ENCODE measurements at places on chromosomes 12 and 14.

DNA sequence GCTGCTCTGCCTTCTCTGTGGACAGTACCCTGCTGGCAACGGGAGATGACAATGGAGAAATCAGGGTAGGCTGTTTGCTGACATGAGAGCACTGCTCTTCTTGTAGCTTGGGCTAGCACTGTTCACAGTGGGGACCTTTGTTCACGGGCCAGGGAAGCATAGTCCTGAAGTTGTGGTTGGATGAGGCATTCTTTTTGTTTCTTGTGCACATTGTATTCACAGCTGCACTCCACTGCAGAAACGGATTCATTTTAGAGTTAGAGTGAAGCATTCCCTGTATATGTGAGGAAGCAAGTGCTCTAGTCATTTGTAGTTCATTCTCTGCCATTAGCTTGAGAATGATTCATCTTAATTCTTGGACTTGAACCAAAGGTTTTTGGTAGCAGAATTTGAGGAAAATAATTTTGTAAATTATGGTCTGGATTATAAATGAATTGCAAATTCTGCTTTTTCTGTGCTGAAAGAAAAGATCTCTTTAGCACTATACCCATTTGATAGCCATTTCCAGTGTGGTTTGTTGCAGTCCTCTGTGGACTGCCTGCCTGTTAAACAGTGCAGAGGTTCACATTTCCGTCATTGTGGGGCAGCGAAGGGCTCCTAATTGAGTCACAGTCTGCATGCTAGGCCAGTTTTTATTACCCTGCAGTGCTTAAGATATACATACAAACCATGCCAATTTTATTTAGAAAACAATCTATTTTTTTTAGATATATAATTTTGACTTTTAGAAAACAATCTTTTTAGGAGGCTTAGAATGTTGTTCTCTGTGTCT, 80.6 kb downstream of the APAF1 start:
- peak; percentile 49 for DNase-seq

GRCh38 chr12:1605129-1606020, 11.0 kb upstream of the FBXL14 start:
- DNase-seq, result peak; percentile 58

- no peak for DNase-seq
Observed at GRCh38 chr14:69040353-69040752, 61.3 kb upstream of the ACTN1 start.

- DNase-seq, result no peak
Observed at GRCh38 chr12:107135177-107135576, 41.8 kb upstream of the CRY1 start.

DNA sequence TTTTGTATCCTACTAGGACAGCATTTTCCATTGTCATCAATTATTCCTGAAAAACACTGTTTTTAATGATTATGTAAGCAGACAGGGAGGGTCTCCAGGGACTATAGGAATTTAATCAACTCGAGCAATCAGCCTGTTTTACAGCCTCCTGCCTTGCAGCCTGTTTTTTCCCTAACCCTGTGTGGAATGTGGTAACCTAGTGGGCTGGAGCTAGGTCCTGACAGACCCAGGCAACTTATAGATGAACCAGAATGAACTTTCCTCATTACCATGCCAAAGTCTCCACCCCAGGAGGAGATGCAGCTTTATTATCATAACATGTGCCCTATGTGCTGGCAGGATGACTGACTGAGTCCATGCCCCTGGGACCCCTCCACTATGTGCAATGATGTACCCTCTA, 375.1 kb downstream of the BMP4 start:
- no peak for DNase-seq

DNA sequence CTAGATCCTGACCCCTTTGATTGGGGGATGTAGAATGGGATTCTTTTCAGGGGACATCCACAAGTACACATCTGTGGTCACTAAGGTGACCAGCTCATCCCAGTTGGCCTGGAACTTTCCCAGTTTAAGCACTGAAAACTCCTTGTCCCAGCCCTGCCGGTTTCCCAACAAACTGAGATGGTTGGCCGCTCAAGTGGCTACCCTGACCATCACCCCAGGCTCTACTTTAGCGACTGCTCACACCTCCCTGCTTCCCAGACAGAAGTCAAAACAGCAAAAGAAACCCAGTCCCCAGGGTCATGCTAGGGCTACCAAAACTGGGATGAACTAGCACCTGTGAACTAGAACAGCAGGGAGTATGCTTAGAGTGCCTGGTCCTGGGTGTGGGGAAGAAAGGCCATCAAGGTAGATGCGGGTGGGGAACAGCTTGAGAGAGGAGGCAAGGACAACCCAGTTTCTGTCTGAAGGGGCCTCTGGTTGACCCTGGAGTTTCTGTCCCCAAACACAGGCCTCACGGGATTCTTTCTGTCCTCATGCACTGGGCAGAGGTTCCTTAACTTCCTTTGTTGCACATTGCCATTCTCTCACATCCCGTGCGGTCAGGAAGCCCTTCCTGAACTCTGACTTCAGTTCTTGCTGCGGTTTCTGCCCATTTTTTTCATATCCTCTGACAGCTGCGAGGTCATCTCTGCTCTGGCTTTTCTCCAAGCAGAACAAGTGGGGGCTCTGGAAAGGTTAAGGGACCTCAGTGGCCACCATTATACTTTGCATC, 1.6 kb downstream of the LTB4R start:
- DNase-seq, result no peak

GRCh38 chr14:53042480-53042879, 91.6 kb upstream of the FERMT2 start:
- DNase-seq, result no peak

DNA sequence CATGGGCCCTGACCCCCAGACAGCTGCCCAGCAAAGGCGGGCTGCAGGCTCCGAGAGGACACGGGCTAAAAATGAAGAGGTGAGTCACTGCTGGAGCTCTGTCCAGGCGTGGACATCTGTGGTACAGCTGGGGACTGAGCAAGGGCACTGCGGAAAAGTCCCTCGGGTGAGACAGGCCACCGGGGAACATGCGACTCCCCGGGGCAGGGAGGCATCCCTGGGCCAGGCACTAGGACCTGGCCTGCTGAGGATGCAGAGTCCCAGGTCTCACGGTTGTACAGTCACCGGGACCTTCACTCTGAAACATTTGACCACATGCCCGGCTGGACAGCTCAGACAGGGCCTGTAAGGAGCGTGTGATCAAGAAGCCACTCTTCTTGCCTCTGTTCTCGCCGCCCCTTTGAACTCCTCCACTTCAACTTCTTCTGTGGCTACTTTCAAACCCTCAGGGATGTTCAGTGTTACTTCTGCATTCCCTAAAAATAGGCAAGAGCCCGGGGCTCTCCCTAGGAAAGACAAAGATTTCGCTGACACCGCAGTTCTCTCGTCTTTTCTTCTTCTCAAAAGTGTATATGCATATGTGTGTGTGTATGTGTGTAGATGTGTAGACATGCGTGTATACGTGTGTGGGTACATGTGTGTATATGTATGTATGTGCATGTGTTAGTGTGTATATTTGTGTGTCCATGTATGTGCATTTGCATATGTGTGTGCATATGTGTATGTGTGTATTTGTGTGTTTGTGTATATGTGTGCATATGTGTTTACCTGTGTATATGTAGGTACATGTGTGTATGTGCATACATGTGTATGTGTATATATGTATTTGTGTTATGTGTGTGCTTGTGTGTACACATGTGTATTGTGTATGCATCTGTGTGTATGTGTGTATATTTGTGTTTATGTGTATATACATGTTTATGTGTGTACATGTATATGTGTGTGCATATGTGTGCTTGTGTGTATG, 5.0 kb upstream of the RFLNA start:
- DNase-seq, result no peak

GRCh38 chr14:77322951-77323350, 2.1 kb downstream of the GSTZ1 start:
- DNase-seq, result no peak

- no peak for DNase-seq
Observed at GRCh38 chr12:42756841-42757623, 167.5 kb upstream of the PRICKLE1 start.

DNA sequence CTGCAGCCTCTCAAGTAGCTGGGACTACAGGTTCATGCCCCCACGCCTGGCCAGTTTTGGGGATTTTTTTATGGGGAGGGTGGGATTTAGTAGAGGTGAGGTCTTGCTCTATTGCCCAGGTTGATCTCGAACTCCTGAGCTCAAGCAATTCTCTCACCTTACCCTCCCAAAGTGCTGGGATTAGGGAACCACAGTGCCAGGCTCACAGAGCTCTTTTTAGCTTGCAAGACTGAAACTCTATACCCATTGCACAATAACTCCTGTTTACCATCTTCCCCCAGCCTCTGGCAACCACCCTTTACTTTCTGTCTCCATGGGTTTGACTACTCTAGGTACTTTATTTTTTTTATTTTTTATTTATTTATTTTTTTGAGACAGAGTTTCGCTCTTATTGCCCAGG, 25.7 kb upstream of the CDK17 start:
- DNase-seq, result no peak

- no peak for DNase-seq
Observed at GRCh38 chr12:110269622-110270124, 11.4 kb upstream of the ATP2A2 start.

GRCh38 chr12:18580291-18580690, 157.5 kb downstream of the PLCZ1 start:
- DNase-seq, result no peak

GRCh38 chr12:113271466-113271852, 50.2 kb downstream of the TPCN1 start:
- DNase-seq, result no peak

DNA sequence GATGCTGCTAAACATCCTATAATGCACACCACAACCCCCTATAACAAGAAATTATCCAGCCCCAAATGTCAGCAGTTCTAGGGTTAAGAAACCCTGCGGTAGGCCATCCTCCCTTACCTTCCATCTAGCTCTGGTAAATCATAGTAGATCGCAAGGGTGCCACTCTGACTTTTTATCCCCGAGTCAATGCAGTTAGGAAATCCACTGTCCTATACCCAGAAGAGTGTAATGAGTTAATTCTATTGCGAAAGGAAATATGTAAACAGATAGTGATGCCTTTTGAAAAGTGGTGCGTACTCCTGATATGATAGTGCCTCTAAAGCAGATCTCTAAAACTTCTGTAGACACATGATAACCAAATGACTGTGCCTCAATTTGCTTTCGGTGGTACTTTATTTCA, 29.8 kb downstream of the SCFD1 start:
- no peak for DNase-seq

- DNase-seq, result no peak
Observed at GRCh38 chr12:91274916-91275315, 92.3 kb upstream of the DCN start.

DNA sequence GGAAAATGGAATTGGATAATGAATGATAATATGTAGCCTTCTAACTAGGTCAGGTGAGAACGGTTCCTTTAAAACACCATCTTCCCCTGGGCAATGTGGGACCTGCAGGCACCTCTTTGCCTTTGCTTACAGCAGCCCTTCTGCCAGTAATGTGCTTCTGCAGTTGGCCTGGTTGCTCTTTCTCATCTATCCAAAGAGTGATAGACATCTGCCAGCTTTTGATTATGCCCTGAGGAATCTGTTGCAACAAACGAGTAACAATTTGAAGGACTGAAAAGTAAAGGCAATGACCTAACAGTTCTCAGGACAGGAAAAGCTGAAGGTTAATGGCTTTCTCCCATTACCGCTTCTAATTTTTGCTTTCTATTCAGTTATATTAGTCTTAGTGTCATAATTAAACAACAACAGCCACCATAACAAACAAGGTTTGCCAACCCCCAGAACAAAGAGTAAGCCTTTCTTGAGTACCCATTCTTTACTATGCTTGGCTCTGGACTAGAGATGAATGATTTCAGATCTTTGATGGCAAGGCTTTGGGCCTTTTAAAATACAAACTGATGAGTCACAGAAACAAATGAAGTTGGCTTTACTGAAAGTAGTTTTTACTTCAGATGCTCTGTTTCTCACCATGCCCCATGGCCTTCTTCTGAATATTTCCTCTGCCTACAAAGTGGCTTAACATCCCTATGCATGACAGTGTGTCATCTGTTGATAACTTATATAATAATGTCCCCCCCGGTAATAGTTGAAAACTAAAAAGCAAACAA, 76.1 kb upstream of the KRR1 start:
- no peak for DNase-seq

DNA sequence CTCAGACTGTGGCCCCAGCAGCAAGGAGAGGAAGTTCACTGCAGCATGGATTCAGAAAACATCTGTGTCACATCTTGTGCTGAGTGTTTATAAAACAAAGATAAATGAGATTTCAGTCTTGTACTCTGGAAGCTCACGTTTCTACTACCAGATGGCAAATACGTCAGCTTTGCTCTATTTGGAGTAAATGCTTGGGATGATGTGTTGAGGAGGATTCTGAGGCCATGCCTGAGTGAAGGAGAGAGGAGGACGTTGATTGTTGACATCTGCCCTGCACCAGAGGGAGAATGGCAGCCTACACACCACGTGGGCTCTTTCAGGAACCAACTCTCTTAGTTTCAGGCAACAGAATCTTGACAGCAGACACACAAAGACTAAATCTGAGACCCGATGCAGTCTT, 188.9 kb downstream of the TMEM132C start:
- DNase-seq, result no peak

DNA sequence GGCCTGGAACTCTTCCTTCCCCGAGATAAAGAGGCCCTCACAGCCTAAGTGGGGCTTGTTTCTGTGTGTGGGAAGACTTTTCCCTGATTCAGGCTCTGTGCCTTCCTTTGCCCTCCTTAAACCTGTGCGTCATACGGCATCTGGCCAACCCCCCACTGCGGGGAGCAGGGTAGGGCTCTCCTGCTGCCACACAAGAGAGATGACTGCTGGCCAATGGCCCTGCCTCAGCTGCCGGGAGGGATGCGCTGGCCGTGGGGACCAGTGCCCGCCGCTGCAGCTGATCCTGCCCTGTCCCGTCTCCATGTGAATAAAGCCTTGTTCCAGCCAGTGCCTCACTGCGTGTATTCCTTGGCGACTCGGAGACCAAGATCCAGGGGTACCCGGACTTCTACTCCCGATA, 42.5 kb upstream of the BEGAIN start:
- no peak for DNase-seq

DNA sequence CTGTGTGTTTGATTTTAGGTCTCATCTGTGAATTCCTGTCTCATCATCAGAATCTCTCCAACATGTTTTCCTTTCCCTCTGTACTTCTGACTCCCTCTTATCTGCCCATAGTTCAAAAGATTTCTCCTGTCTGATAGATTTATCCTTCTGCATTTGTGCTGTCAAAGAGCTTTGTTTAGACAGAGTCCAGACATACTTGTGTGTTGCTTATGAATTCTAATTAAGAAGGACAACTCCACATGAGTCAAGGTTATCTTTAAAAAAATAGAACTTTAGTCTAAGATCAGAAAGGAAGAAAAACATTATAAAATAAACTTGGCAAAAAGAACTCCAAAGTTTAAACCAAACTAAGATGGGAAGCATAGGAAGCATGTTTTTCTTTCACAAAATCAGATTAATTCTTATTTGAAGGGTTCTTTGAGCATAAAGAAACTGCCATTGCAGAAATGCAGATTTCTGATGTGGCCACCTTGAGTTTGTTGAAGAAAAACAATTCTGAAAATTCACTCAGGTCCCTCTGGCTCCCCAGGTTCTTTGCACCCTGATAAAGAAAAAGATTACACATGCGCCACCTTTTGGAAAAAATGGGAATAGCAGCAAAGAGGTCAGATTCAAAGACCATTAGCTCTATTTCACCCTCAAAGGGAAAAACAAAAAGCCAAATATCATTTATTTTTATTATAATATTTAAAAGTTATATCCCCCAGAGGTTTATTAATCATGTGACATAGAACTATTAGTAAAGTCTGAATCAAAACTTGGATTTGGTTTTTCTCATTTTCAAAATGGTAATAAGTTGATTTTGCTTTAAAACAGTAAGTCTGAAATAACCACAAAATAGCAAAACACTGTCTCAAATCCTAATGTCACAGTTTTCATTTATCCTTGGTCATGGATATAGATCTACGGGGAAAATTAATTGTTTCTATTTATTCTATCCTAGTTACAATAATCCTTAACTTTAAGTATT, 143.7 kb upstream of the DCN start:
- DNase-seq, result peak; percentile 51

- DNase-seq, result no peak
Observed at GRCh38 chr14:60862283-60862682, 118.6 kb downstream of the TRMT5 start.
